ENCODE measurements at places on chromosomes 5 and 9. TPM values are rescaled to one million over a fixed set of nuclear protein-coding genes. Genes with fewer than 3 reads are reported as not detected.

DNA sequence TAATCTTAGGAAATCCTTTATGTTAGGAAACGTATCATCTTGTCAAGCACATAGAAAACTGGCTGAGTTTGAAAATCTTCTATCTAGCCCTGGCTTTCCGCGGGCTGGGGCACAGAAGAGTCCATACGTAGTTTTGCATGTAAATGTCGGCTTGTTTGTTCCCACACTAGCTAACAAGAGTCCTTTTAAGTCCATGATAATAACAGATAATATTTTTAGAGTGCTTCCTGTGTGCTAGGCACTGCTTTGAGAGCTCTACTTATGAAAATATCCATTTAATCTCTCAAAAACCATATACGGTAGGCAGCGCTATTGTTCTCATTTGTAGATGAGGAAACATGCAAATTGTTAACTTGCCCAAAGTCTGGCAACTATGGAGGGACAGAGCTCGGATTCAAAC, 40.5 kb downstream of the FYB1 start:
- no peaks in the 10 kb centered on the region for H3K27me3 ChIP-seq
- H3K27ac ChIP-seq, result no peak overlapping the region
- H3K36me3 ChIP-seq, result no peaks in the 10 kb centered on the region
- H3K4me3 ChIP-seq, result no peak overlapping the region
- H3K4me1 ChIP-seq, result no peaks in the 10 kb centered on the region

GRCh38 chr9:128048663-128049062, 18.5 kb downstream of the NAIF1 start:
- H3K4me3 ChIP-seq, result no peak overlapping the region
- H3K4me1 ChIP-seq, result peaks cover 5% of the 10 kb centered on the region
- no peak for DNase-seq
- H3K27me3 ChIP-seq, result no peaks in the 10 kb centered on the region

DNA sequence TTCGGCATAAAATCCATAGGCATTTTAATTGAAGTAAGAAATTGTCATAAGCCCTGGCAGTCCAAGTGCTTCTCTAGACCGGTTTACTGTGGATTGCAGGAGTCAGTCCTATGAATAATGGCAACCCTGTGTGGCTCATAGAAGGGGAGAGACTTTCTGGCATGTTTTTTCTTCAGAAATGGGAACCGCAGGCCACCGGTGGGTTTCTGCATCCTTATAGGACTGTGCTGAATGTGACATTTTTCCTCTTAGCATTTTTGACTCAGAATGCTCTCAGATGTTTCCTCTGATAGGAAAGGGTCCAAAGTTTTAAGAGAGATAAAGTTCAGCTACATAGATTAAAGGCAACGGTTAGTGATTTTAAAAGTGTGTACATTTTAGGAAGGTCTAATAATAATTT, 6.3 kb downstream of the DAPK1 start:
- no peak for DNase-seq
- no peaks in the 10 kb centered on the region for H3K36me3 ChIP-seq

GRCh38 chr5:82058710-82059109, 86.9 kb downstream of the ATG10 start:
- no peaks in the 10 kb centered on the region for H3K27me3 ChIP-seq
- no peak overlapping the region for H3K4me3 ChIP-seq
- H3K36me3 ChIP-seq, result no peaks in the 10 kb centered on the region
- no peak overlapping the region for H3K27ac ChIP-seq
- DNase-seq, result no peak

GRCh38 chr5:139379626-139380449, 3.3 kb downstream of the SLC23A1 start:
- no peak for DNase-seq
- H3K4me1 ChIP-seq, result peaks cover 8% of the 10 kb centered on the region
- no peaks in the 10 kb centered on the region for H3K36me3 ChIP-seq
- no peak overlapping the region for H3K27ac ChIP-seq
- no peak overlapping the region for H3K4me3 ChIP-seq

DNA sequence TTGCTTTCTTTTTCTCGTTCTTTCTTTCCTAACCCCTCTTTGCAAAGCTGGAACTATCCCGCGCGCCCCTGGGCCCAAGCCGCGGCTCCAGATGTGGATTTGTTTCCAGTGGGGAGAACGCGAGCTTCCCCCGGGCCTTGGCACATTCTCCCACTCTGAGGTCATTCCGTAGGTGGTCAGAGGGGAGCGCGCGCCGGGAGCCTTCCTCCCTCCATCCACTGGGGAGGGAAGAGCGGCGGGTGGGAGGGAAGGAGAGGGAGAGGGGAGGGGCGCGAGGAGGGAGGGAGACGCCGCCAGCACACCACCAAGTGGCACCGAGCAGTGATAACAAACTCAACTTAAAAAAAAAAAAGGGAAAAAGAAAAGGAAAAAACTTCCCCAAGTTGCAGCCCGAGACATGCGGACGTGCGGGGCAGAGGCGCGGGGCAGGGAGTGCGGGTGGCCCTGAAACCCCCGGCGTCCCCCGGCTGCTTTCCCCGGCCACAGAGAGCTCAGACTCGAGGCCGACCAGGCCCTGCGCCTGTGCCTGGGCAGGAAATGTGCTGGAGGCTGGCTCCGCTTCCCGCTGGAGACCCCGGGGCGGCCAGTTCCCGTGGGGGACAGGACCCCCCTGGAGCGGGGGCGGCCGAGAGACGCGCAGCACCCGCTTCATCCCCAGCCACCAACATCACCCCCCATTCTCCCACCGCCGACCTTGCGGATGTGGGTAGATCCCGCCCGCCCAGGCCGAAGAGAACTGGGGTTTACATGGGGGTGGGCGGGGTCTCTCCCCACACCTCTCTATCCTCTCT, 3.1 kb downstream of the IER5L start:
- no peaks in the 10 kb centered on the region for H3K36me3 ChIP-seq
- H3K4me1 ChIP-seq, result peaks cover 21% of the 10 kb centered on the region
- no peaks in the 10 kb centered on the region for H3K27me3 ChIP-seq
- H3K27ac ChIP-seq, result peak overlapping the region; percentile 98

DNA sequence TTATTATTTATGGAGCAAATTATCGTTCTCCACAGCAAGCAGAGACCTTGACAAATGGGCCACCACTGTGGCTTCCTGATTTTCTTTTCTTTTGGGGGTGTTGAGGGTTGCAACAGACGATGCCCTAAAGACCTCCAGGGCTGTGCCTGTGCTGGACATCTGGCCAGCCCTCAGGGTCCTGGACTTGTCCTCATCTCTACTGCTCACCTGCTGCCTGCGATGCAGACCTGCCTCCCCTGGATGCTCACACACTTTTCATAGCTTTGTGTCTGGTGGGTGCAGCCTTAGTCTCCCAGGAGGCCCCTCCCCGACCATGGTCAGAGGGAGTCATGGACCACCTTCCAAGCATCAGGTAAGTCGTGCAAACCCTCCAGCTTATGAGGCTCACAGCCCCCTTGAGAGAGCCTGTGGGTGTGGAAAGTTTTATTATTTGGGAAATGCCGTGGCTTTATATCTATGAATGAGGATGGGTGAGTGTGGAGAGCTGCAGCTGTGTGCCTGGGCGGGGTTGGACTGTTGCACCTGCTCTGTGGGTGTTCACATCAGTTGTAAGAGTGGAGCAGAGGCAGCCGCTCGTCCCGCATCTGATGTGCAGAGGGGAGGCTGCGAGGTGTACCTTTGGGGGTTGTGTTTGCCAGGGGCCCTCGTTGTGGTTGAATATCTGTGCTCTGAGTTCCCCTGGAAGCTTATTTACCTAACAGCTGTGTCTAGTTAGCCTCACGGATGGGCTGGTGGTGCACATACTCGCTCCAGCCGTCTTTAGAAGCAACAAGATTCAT, 126.3 kb upstream of the IRX4 start:
- H3K27ac ChIP-seq, result no peak overlapping the region
- H3K4me3 ChIP-seq, result no peak overlapping the region
- H3K27me3 ChIP-seq, result no peaks in the 10 kb centered on the region
- DNase-seq, result no peak
- H3K36me3 ChIP-seq, result no peaks in the 10 kb centered on the region
- no peaks in the 10 kb centered on the region for H3K4me1 ChIP-seq

GRCh38 chr5:43242196-43242595, 50.2 kb downstream of the NIM1K start:
- DNase-seq, result no peak
- no peaks in the 10 kb centered on the region for H3K27me3 ChIP-seq
- H3K4me1 ChIP-seq, result no peaks in the 10 kb centered on the region
- no peaks in the 10 kb centered on the region for H3K36me3 ChIP-seq
- H3K4me3 ChIP-seq, result no peak overlapping the region

DNA sequence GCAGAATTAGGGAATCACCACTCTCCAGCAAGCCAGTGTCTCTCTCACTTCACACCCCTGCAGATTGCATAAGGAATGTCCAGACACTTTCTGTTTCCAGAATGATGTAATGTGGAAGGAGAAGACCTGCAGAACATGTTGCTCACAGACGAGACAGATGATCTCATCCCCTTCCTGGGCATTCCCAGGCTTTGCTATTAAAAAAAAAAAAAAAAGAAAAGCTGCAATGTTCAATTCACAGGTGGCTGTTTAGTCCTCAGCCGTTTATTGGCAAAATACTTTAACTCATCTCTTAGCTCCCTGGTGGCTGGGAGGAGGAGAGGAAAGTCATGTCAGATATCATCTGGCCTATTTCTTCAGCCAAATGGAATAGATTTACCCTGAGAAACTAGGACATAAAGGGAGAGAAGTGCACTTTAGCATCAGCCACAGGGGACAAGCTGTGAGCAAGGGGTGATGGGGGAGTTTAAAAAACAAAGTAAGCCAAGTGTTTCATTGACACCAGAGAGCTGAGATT, 95.9 kb upstream of the TNC start:
- H3K27ac ChIP-seq, result no peak overlapping the region
- no peaks in the 10 kb centered on the region for H3K27me3 ChIP-seq
- H3K4me3 ChIP-seq, result no peak overlapping the region
- peaks cover 32% of the 10 kb centered on the region for H3K4me1 ChIP-seq
- DNase-seq, result no peak

GRCh38 chr9:108956631-108957026, 22.4 kb downstream of the ABITRAM start:
- peaks cover 17% of the 10 kb centered on the region for H3K36me3 ChIP-seq
- H3K4me3 ChIP-seq, result no peak overlapping the region
- DNase-seq, result no peak
- H3K27me3 ChIP-seq, result no peaks in the 10 kb centered on the region

ADAMTS13 gene
- 4.3 TPM for total RNA-seq

ACSL6 gene
- total RNA-seq, result 3.3 TPM

NAIF1 gene
- 9.0 TPM for total RNA-seq

CDX1 gene
- not detected for total RNA-seq

FIBCD1 gene
- not detected for total RNA-seq
